Activated CD8-positive, alpha-beta memory T cell treated with anti-CD3 and anti-CD28 coated beads for 1 hour (primary cell): ENCODE measurements at places on chromosomes 7 and 10.

DNA sequence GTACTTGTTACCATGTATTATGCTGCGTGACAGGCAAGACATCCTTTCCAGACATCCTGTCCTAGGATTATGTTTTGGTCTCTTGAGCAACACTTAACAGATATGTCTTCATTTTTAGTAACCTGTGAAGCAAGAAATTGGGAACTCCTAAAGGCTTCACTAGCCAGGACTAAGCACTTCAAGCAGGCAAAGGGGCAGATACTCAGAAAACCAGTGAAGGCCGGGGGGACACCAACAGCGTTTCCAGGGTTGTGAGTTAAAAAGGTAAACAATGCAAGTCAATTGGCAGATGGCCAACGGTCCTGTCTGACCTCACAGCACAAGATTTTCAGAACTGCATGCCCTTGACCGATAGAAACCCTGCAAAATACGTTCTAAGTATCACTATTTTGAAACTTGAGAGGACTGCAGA is 77.6 kb upstream of the SFMBT2 start:
- no peak for DNase-seq

- no peak for DNase-seq
Measured at GRCh38 chr7:156478486-156478885, 162.1 kb upstream of the RNF32 start.

DNA sequence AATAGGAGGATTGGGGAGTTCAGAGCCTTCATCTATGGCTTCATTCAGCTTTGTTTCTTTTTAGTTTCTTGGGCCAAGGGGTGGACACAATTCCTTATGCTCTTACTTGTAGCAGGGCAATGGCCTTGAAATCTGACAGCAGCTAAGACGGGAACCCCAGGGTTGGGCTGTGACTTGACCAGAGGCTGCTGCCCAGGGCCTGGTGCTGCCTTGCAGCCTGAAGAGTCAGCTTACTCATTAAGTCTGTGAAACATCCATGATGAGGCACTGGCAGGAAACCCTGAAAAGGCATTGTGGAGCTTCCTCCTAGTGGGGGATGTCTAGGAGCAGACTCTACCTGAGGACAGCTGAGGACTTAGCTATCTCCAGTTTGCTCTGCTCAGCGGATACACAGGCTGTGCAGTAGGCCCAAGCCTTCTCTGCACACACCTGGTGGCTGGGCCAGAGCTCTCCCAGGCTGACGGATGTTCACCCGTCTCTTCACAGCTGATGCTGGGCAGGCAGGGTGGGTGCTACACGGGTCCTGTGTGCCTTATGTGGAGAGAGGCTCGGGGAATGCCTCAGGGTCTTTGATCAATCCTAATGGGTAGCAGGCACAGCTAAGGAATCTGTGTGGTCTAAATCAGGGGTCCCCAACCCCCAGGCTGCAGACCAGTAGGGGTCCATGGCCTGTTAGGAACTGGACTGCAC is 17.8 kb downstream of the CXCL12 start:
- DNase-seq: no peak

DNA sequence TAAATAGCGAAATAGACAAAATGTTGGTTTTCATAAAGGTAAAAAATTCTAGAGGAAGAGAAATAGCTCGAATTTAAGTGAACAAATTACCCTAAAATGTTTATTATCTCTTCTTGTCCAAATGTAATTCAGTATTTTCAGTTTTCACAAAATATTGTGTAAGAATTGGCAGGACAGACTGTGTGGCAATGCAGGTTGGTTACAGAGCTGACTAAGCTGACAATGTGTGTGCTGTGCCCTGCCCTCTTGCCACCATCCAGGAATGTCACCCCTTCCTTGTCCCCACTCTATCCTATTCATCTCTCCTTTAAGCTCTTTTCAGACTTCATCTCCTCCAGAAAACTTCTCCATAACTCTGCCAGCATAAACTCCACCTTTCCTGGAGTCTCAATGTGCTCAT is 46.1 kb downstream of the COL28A1 start:
- DNase-seq: no peak

DNA sequence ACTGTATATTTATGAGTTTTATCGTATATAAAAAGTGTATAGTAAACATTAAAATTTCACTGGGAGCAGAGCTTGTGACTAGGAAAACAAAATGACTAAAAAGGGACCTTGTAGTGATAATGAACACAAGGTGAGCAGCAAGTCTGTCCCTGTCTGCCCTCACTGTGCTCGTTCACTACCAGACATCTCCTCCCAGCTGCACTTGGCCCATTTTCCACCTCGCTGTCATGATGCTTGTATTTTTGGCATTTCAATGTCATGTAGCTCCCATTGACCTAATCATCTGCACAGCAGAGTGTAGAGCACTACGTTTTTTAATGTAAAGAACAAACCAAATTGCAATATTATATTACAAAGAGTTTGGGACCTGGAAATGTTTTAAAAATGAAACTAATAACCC is 207.2 kb downstream of the ZEB1 start:
- no peak for DNase-seq
